ENCODE measurements at places on chromosomes 11 and 22.

DNA sequence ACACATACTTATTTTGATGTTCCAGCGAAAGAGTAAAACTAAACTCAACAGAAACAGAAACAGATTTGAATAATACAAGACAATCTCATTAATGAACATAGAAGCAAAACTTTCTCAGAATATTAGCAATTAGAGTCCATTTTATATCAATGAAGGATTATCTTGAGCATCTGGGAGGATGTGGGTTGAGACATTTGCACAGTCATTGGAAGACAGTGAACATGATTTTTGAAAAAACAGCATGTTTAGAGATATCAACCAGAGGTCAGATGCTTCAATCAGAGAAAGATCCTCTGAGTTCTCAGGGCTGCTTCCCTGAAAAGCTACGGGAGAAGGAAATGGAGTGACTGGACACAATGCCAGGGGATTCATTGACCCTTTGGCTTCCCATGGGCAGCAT lies 35.9 kb upstream of the VPREB1 start:
- no peak for DNase-seq

DNA sequence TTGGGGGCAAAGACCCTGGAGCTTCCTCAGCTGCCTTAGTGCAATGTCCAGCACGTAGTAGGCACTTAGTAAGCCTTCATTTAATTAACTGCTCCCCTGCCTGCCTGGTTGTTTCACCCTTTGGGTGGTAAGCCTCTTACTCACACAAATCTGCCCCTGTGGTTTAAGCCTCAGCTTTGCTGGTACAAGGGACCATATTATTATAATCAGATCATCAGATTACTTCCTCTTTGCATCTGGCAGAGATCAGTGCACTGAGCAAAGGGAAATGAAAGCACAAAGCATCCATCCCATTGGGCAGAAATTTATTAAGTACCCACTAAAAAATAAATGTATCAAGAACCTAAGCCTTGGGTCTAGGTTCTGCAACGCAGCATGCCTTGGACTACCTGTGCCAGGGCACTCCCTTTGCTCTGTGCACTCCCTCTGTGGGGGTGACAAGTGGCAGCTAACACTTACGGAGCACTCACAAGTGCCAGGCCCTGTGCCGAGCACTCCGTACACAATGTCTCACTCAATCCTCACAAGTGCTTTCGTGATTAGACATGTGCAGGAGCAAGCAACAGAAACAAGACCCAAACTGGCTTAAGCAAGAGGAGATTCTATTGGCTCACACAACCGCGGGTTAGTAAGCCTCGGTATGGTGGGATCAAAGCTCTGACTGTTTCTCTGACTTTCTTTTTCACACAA lies 34.9 kb upstream of the DAGLA start:
- DNase-seq, result no peak

DNA sequence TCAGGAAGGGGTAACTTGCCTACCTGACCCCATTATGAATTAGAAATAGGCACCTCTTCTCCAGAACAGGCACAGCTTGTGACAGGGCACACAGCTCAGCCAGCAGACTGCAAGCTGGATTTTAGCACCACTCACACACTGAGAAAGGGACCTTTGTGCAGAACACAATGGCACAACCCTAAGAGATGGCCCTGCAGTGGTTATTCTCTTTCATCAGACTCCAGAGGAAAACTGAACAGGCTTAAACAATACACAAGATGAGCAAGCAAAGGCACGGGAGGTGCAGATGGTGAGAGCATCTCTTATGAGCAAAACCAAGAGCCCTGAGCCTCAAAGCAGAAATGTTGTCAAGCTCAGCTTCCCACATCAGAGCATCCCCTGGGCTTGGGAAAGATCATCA lies 93.8 kb upstream of the LRRC55 start:
- DNase-seq, result no peak

DNA sequence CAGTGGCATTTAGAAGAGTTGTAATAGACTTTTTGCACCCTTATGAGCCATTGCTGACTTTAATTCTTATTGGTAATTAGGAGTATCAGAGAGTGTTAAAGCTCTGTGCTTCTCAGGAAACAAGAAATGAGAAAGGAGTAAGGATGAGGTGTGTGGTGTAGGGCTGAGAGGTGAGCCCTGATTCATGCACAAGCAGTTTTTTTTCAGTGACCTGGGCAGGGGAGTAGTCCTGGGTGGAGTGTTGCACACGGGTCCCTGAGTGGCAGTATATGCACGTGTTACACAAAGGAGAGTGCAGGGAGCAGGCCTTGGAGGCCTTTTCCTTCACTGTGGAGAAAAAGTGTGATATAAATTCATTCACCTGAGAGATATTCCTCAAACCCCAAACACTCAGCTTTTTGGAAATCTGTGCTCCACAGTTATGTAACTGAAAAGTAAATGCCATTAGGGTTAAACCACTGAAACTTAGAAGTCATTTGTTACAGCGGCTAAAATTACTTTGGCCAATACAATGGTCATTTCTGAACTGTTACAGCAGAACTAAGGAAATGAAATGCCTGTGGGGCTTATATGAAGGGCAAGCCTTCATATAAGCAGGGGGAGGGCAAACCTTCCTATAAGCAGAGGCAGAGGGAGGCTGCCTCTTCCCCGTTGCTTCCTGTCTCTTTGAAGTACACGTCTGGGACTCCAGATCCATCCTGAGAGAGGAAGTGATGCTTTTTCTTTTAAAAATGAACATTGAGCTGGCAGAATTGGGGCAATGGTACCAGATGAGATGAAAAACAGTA lies 62.6 kb upstream of the OLFML1 start:
- no peak for DNase-seq

DNA sequence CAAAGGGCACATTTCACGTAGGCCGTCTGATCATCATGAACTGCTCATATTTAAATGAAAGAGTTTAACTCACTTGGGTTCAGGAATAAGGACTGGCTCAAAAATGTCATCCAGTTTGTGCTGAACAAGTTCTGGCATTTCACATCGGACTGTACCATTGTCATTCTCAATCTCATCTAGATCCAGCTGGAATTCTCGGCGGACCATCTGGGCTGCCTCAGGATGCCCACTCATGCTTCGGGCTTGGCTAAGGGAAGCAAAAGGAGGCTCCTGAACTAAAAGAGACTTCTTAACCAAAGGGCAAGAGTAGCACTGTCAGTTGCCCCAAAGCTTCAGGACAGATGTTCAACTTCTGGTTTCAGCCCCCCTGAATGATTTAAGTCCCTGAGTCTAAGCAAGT lies 40.2 kb downstream of the F2 start:
- DNase-seq, result no peak

- DNase-seq, result no peak
Measured at GRCh38 chr11:118629761-118630661, 22.6 kb downstream of the PHLDB1 start.

DNA sequence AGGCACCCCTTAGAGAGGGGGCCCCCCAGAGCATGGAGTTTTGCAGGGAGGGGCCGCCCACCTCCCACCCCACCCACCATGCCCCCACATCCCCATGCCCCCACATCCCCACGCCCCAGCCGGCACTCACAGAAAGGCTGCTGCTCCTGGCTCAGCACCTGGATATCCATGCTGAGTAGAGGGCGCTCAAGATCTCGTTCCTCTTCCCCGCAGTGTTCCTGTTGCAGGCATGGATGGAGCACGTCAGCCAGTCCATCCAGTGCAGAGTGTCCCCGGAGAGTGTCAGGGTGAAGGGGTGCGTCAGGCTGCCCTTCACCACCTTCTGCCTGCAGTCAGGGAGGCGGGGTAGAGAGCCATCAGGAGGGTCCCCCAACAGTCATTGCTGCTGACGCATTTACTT lies 156.2 kb downstream of the CRYBB2 start:
- no peak for DNase-seq

DNA sequence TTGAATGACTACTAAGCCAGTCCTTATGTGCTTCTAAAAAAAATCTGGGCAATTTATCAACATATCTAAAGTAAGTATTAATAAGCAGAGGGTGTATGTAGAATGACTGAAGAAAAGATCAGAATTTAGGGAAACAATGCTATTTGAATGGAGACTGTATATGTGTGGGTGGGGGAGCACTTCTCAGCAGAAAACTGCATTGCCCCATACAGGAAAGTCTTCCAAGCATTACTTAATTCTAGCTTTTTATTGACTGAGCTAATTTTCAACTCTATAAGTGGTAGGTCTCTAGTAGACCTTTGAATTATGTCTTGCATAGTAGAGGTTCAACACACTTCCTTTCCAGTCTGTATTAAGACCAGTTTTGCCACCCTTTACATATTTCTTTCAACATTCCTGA lies 41.7 kb downstream of the CASP12 start:
- DNase-seq, result no peak

GRCh38 chr22:19207401-19207808 lies 28.9 kb upstream of the SLC25A1 start:
- DNase-seq, result no peak

- no peak for DNase-seq
Measured at GRCh38 chr11:107076832-107077231, 58.6 kb upstream of the GUCY1A2 start.

DNA sequence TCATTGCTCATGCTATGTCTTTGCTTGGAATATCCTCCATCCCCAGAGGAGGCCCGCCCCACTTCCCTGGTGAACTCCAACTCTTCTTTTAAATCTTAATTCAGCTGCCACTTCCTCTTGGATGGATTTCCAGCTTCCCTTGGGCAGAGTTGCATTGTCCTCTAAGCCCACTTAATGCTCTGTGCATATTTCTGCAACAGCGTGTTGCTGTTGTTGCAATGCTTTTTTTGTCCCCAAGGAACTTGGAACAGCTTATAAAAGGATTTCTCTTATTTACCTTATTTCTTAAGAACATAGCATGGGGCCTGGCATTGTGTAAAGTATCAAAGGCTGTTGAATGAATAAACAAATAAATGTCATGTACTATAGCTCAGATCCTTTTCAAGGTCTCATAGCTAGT lies 507.4 kb downstream of the METTL15 start:
- DNase-seq, result no peak

- DNase-seq, result no peak
Measured at GRCh38 chr11:29364006-29364405, 652.8 kb downstream of the KCNA4 start.

DNA sequence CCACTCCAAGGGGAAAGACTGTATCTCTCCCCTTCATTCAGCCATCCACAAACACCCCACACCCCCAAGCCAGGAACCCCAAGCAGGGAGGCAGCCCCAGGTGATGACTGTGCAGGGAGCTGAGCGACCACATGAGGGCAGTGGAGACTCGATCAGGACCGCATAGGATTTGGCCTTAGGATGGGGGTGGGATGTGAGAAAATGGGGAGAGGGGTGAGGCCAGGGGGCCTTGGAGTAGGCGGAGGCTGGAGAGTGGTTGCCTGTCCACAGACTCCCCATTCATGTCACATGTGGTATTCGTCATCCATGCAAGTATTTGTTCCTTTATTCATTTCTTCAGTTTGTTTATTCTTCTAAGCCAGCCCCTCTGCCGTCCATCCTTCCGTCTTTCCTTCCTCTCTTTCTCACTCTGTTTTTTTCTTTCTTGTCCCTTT lies 2.7 kb upstream of the RHOD start:
- DNase-seq, result no peak

DNA sequence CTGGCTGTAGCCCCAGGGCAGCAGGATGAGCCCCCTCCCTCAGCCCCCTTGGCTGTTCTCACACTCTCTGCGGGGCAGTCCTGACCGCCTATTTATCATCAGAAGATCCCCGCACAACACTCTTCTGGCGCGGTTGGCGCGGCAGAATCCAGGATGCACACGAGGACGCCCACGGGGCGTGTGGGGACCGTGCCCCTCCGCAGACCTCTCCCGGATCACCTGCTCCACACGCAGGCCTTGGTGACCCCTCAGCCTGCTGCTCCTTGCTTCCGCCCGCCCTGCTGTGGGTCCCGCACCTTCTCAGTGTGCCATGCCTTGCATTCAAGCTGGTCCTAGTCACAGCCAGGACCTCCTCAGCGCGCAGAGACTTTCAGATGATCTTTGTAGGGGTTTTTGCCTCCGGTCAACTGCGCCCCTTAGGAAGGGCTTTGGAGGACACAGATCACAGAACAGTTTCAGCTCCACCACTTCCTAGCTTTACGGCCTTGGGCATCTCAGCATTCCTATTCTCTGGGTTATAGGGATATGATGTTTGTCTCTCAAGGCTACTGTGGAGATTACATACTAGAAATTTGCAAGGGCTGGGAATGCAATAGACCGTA lies 841 bp upstream of the TUB start:
- no peak for DNase-seq

GRCh38 chr11:2306452-2306823 lies 4.6 kb downstream of the TSPAN32 start:
- no peak for DNase-seq

- no peak for DNase-seq
Measured at GRCh38 chr11:46553814-46554212, 40.0 kb downstream of the AMBRA1 start.

DNA sequence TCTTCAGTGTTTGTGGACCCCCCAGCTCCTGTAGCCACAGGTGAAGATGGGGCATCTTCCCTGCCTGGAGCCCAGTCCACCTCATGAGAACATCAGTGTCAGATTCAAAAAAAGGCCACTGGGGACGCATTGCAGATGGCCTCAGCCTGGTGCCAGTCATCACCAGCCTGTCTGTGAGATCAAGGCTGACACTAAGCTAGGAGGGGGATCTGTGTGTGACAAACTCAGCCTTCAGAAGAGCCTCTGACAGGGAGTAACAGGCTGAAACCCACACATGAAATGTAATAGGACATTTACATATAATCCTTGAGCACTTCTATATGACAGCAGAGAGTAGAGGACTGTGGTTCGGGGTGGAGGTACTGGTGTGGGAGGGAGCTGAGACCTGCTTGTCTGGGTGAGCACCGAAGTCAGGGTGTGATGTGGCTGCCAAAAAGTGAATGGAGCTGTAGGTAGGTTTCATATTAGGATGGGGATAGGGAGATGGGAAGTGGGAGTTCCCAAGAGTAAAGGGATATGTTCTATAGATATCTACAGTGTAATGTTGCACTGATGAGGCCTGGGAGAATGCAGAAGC lies 20.5 kb upstream of the CCDC134 start:
- DNase-seq, result no peak

DNA sequence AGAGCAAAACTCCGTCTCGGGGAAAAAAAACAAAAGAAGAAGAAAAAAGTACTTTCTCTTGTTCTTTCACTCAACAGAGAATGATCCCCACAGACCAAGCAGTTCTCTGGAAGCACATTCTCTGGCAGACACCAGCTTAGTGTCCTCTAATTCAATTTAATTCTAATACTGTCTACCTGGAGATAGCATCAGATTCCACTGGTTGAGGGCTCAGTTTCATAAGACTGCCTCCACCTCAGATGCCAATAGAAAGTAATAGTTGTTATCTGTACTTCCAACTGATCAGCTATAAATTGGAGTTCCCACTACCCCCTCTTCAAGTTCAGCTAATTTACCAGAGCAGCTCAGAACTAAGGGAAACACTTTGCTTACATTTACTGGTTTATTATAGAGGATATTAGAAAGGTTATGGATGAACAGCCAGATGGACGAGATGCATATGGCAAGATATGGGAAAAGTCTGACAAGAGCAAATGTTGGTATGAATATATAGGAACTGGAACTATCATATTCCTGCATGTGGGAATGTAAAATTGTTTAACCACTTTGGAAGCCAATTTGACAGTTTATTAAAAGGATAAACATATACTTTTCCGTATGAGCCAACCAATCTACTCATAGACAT lies 64.3 kb downstream of the TMEM135 start:
- no peak for DNase-seq
